ENCODE measurements at places on chromosomes 4 and X. TPM values are rescaled to one million over a fixed set of nuclear protein-coding genes. Genes with fewer than 3 reads are reported as not detected.
A peak's percentile ranks its signal among the peaks of the same experiment; 100 is the strongest.

DNA sequence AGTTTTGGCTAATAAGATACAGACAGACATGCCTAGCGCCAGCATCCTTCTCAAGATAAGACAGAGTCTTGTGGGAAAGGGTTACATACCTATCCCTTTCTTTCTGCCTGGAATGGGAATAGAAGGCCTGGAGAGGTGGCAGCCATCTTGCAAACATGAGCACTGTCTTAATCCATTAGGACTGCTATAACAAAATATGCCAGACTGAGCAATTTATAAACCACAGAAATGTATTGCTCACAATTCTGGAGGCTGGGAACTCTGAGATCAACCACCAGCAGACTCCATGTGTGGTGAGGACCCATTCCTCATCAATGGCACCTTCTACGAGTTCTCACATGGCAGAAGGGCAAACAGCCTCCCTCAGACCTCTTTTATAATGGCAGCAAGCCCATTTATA is 26.5 kb upstream of the NEIL3 start:
- H3K4me3 ChIP-seq, result no peak overlapping the region
- no peaks in the 10 kb centered on the region for H3K36me3 ChIP-seq
- DNase-seq, result no peak
- H3K4me1 ChIP-seq, result no peaks in the 10 kb centered on the region
- H3K27ac ChIP-seq, result no peak overlapping the region

DNA sequence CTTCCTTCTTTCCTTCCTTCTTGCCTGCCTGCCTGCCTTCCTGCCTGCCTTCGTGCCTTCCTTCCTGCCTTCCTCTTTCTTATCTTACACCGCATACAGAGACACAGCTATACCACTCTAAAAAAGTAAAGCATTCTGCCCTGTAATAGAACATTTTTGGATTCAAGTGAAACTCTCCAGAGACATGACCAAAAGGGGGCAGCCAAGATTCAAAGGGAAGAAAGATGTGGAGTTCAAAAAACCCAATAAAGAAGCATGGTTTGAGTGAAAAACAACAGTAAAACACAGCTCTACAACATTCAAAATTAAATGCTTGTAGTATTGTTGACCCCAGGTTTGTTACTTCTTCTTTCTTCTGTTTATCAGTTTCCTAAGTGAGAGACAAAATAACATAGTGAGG is 914.9 kb upstream of the PCDH7 start:
- DNase-seq, result no peak
- no peaks in the 10 kb centered on the region for H3K36me3 ChIP-seq
- H3K4me3 ChIP-seq, result no peak overlapping the region
- no peaks in the 10 kb centered on the region for H3K27me3 ChIP-seq

HTRA3 gene
- not detected for total RNA-seq

GRCh38 chrX:12463873-12464272 is 325.6 kb downstream of the FRMPD4 start:
- no peaks in the 10 kb centered on the region for H3K36me3 ChIP-seq
- H3K4me1 ChIP-seq, result no peaks in the 10 kb centered on the region
- no peak overlapping the region for H3K27ac ChIP-seq

DNA sequence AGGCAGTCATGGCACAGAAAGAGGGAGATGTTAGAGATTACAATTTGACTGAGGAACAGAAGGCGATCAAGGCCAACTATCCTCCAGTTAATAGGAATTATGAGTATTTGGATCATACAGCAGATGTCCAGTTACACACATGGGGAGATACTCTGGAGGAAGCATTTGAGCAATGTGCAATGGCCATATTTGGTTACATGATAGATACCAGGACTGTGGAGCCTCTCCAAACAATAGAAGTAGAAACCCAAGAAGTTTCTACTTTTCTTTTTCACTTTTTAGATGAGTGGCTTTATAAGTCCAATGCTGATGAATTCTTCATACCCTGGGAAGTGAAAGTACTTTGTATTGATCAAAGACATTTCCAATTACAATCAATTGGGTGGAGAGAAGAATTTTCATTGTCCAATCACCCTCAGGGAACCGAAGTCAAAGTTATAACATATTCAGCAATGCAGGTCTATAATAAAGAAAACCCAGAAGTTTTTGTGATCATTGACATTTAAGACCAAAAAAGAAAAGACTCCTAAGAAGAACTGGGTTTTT is 139.1 kb downstream of the MAB21L2 start:
- no peak overlapping the region for H3K27ac ChIP-seq
- DNase-seq, result no peak
- H3K36me3 ChIP-seq, result peaks cover 19% of the 10 kb centered on the region
- H3K4me3 ChIP-seq, result no peak overlapping the region
- no peaks in the 10 kb centered on the region for H3K4me1 ChIP-seq
- H3K27me3 ChIP-seq, result no peaks in the 10 kb centered on the region

GRCh38 chr4:68683034-68683433 is 12.6 kb upstream of the UGT2B15 start:
- no peaks in the 10 kb centered on the region for H3K4me1 ChIP-seq
- no peaks in the 10 kb centered on the region for H3K27me3 ChIP-seq
- no peaks in the 10 kb centered on the region for H3K36me3 ChIP-seq
- no peak for DNase-seq
- H3K27ac ChIP-seq, result no peak overlapping the region

FAAH2 gene
- total RNA-seq, result 7.3 TPM

DNA sequence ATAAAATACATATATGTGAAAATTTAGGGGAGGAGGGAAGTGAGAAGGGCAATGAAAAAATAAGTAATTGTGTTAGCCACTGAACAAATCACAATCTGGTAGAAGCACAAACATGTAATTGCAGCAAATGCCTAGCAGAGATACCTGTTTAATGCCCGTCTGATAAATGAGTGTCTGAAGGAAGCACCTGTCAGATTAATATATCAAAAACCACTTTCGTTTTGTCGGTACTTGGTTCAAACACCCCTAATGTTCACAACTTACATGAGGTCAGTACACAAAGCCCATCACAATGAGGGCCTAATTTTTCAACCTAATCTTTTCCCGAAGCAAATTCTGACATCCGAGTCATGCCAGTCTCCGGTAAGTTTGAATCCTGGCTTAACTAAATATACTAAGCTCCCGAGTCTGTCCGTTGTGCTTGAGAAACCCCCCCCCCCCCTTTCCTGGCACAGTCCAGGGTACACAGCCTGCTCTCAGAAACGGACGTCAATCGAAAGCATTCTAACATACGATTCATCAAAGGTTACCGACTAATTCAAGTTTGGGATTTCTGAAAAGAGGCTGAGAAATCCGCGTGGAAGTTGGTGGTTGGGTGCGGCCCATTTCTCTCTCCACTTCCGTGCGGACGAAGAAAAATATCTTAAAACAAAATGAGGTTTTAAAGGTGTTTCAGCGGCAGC is 758 bp downstream of the SDAD1 start:
- H3K4me3 ChIP-seq, result peak overlapping the region; percentile 93
- no peaks in the 10 kb centered on the region for H3K27me3 ChIP-seq
- DNase-seq, result no peak
- peaks cover 15% of the 10 kb centered on the region for H3K36me3 ChIP-seq
- peaks cover 27% of the 10 kb centered on the region for H3K4me1 ChIP-seq

GRCh38 chrX:34401411-34401810 is 255.7 kb downstream of the TMEM47 start:
- no peaks in the 10 kb centered on the region for H3K36me3 ChIP-seq
- no peaks in the 10 kb centered on the region for H3K4me1 ChIP-seq
- no peaks in the 10 kb centered on the region for H3K27me3 ChIP-seq
- DNase-seq, result no peak
- no peak overlapping the region for H3K27ac ChIP-seq

DNA sequence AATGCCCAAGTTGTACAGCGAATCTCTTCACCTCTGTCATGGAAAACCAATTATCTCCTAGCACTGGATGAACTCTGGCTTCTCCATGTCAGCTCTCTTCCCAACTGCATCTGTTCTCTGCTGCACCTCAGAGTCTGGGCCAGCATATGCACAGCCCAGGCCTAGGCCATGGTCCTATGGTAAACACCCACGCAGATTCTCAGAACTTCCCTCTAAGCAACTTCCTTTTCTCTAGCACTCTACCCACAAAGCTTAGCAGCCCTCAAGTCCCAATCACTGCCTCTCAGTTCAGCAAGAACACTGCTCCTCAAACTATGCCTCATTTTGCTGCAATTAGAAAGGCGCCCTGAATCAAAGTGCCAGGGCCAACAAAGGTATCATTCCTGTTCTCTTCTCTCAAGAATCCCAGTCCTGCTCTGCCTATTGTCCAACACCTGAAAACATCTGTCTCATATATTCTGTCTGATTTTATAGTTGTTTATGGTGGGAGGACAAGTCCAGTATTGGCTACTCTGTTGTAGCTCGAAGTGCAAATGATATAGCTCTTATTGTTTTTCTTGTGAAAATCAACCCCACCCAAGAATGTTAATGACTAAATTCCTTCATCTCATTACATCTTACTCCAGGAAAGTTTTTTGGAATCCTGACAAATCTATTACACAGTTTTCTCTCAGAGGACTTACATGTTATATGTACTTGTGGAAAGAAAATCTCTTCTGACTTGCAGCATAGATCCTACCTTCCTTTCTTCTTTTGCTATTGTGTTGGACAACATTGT is 85.4 kb downstream of the DCHS2 start:
- H3K4me3 ChIP-seq, result no peak overlapping the region
- H3K4me1 ChIP-seq, result peaks cover 7% of the 10 kb centered on the region

GRCh38 chrX:3540105-3540504 is 173.3 kb downstream of the PRKX start:
- H3K27me3 ChIP-seq, result peaks cover 1% of the 10 kb centered on the region
- H3K4me3 ChIP-seq, result no peak overlapping the region
- H3K36me3 ChIP-seq, result no peaks in the 10 kb centered on the region
- no peak overlapping the region for H3K27ac ChIP-seq

DNA sequence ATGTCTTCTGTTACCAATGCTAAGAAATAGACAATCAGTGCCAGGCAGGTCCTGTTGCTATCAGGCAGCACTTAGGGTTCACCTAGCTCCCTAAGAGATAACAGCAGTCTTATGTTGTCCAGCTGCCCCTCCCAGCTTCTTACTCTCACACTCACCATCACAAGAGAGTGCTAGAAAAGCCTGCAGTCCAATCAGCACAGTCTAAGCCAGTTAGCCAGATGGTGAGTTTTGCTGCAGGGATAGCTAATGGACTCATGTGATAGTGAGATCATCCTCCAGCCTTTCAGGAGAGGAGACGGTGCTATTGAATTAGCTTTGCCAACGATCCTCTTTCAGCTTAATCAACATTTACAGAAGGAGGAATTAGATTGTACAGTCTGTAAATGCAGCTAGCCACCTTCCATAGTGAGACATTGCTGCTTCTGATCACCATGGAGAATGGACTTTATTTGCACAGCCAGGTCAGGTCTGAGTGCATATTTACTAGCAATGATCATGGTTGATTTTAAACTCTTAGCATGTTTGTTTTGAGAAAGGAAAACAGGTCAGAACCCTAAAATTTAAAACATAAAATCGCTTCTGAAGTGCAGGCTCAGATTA is 438.3 kb downstream of the CENPC start:
- H3K36me3 ChIP-seq, result no peaks in the 10 kb centered on the region
- no peak for DNase-seq
- H3K27ac ChIP-seq, result no peak overlapping the region

CXCL1 gene
- not detected for total RNA-seq

GRCh38 chr4:41656572-41657520 is 91.7 kb downstream of the PHOX2B start:
- no peak overlapping the region for H3K27ac ChIP-seq
- H3K4me1 ChIP-seq, result no peaks in the 10 kb centered on the region
- DNase-seq, result no peak
- H3K36me3 ChIP-seq, result no peaks in the 10 kb centered on the region
- no peak overlapping the region for H3K4me3 ChIP-seq
- peaks cover 2% of the 10 kb centered on the region for H3K27me3 ChIP-seq

GRCh38 chr4:123877551-123877950 is 481.0 kb downstream of the SPRY1 start:
- no peak for DNase-seq
- no peak overlapping the region for H3K4me3 ChIP-seq
- no peaks in the 10 kb centered on the region for H3K27me3 ChIP-seq
- no peaks in the 10 kb centered on the region for H3K4me1 ChIP-seq
- H3K36me3 ChIP-seq, result no peaks in the 10 kb centered on the region
- H3K27ac ChIP-seq, result no peak overlapping the region
